ENCODE measurements at places on chromosomes 11 and 22. TPM values are rescaled to one million over a fixed set of nuclear protein-coding genes. Genes with fewer than 3 reads are reported as not detected.

SMTN gene
- 28.4 TPM for total RNA-seq

ADORA2A gene
- total RNA-seq = 1.2 TPM

EIF4ENIF1 gene
- total RNA-seq = 16.7 TPM

NOX4 gene
- not detected for total RNA-seq

BDNF gene
- 10.1 TPM for total RNA-seq

ESAM gene
- 10.4 TPM for total RNA-seq

DDX25 gene
- not detected for total RNA-seq

RBFOX2 gene
- total RNA-seq = 23.3 TPM

P2RX6 gene
- total RNA-seq = 0.79 TPM

OR6T1 gene
- not detected for total RNA-seq

VPREB1 gene
- total RNA-seq = not detected

MRGPRX4 gene
- total RNA-seq = not detected

SCN3B gene
- total RNA-seq = 0.14 TPM

CACNA1I gene
- total RNA-seq = 0.07 TPM

CHEK1 gene
- total RNA-seq = 29.6 TPM

ME3 gene
- 15.8 TPM for total RNA-seq

DLG2 gene
- total RNA-seq = 0.20 TPM

RCOR2 gene
- total RNA-seq = 0.99 TPM

MRE11 gene
- total RNA-seq = 13.1 TPM

ANO1 gene
- 3.6 TPM for total RNA-seq

MMP12 gene
- 0.06 TPM for total RNA-seq

PRODH gene
- 1.3 TPM for total RNA-seq

SLC22A6 gene
- not detected for total RNA-seq

FOLH1 gene
- not detected for total RNA-seq

PGR gene
- total RNA-seq = 0.01 TPM

JAM3 gene
- 3.7 TPM for total RNA-seq

UNC93B1 gene
- 77.3 TPM for total RNA-seq

MYEOV gene
- total RNA-seq = 119 TPM

CRYBA4 gene
- not detected for total RNA-seq

RASD2 gene
- 0.84 TPM for total RNA-seq

PGM2L1 gene
- 21.5 TPM for total RNA-seq

SLC22A12 gene
- not detected for total RNA-seq

KDM4E gene
- not detected for total RNA-seq

KRTAP5-11 gene
- total RNA-seq = not detected

IL18 gene
- total RNA-seq = 103 TPM

IGLL1 gene
- total RNA-seq = not detected

CDC42BPG gene
- 1.5 TPM for total RNA-seq

HEPN1 gene
- total RNA-seq = not detected

GGTLC3 gene
- total RNA-seq = not detected

KCNA4 gene
- not detected for total RNA-seq

ARHGAP20 gene
- total RNA-seq = 0.02 TPM

PANX3 gene
- total RNA-seq = not detected

OTOG gene
- total RNA-seq = not detected

UBASH3B gene
- 29.9 TPM for total RNA-seq
